ENCODE measurements at places on chromosomes 1 and 21.

- no peak for DNase-seq
Observed at GRCh38 chr1:208047975-208048374, 137.1 kb upstream of the CD34 start.

DNA sequence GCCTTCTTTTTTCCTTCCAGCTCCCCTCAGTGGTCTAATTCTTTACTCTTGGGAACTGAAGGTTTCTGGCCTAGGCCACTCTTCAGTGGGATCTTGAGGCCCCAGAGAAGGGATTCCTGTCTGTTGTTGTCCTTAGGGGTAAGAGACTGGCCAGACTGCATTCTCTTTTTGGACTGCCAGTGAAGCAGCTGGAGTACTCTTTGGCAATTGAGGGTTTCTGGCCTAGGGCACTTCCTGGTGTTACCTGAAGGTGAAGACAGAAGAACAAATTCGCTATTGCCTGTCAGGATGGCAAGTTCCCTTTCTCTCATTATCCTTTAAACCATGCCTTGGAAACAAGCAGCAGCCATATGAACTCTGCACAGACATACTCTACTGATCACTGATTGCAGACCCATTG, 286.6 kb upstream of the ZP4 start:
- DNase-seq: no peak

GRCh38 chr1:194295685-194296084, 1109.3 kb upstream of the B3GALT2 start:
- DNase-seq: peak; percentile 32

DNA sequence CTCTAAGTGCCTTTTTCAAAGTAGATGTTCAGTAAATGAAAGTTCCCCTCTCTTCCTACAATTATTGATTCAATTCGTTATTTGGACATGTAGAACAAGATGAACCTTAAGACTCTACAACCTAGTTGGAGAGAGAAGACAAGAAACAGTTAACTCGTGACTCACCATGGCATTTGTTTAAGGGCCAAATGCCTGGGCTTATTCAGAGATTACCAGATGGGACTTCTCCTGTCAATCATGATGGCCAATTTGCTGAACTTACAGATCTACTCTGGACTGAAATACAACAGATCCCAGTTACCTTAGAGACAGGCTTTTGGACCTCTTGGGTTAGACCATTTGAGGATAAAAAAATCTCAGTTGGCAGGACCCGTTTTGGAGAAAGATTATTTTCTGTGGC, 93.5 kb downstream of the C1orf94 start:
- no peak for DNase-seq

DNA sequence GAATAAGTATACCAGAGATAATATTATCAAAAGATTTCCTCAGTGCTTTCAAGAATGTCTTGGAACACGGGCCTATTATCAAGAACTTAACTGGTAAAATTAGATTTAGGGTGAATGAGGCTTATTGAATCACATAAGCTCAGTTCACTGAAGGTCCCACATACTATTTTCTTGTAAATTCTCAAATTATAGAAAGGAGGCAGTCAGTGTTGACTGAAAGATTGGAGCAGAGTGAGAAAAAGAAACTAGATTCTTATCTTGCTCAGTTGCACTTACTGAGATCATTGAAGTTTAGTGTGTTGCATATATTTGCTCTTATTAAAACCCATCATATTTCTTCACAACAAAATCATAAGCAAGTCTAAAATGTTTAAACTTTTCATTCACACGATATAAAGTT, 3.9 kb upstream of the RGS1 start:
- DNase-seq: no peak

GRCh38 chr21:45874716-45875415, 106.7 kb upstream of the COL6A1 start:
- DNase-seq: no peak

- no peak for DNase-seq
Observed at GRCh38 chr1:116832932-116833578, 76.7 kb upstream of the PTGFRN start.

- no peak for DNase-seq
Observed at GRCh38 chr1:24803220-24803619, 58.0 kb downstream of the CLIC4 start.

DNA sequence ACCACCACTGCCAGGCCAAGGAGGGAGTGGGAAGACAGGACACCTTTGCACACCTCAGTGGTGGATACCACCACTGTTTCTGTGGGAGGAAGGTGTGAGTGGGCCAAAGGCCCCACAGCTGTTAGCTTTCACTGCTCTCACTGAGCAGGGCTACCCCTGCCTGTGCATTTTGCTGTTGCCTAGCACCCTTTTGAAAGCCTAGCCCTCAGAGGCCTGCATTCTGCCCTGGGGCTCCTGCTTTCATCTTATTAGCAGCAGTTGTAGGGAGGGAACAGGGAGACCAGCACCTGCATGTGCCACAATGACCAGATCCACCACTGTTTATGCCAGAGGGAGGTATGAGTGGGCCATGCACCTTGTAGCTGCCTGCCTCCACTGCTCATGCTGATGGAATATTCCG, 110.9 kb upstream of the C21orf91 start:
- DNase-seq: no peak

GRCh38 chr1:26838474-26839338, 12.2 kb downstream of the ZDHHC18 start:
- DNase-seq: peak; percentile 64

- DNase-seq: no peak
Observed at GRCh38 chr21:45163413-45164123, 89.2 kb downstream of the ADARB1 start.

DNA sequence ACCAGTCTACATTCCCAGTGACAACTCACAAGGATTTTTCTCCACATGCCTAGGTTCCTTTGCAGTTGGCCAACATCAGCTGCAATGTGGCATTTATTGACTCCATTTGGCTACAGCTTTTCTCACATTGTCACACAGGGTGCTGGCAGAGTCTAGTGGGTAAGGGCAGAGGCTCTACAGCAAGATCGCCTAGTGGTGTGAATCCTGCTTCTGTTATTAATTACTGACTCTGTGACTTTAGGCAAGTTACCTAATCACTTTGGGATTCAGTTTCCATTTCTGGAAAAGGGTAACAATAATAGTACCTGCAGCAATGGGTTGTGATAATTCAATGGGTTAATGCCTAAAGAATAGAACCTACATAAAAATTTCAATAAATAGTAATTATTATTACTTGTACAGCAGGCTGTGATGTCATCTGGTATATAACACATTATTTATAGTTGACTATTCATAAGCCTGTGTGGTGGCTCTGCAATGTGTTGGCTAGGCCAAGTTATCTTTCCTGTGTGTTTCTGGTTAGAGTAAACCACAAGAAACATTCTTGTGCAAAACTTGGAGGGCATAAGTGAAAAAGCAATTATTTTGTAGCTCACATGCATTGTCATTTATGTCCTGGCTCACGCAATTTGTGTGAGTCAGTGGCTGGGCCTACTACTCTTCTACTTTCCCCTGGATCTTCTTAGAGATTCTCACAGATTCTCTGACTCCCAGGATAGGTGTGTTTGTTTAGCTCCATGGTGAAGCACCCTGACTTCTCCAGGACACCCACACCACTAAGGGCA, 59.5 kb downstream of the PTGS2 start:
- DNase-seq: peak; percentile 72

GRCh38 chr1:155847823-155848529, 9.0 kb downstream of the GON4L start:
- DNase-seq: peak; percentile 36

Measured in activated CD4-positive, alpha-beta T cell treated with anti-CD3 and anti-CD28 coated beads, Interleukin-2, amount 50 U/mL, for 16 hours (primary cell).